Erythroblast (primary cell): ENCODE measurements at places on chromosomes 11 and 22.

GRCh38 chr22:34645375-34645774, 420.6 kb upstream of the ISX start:
- no peak for DNase-seq

DNA sequence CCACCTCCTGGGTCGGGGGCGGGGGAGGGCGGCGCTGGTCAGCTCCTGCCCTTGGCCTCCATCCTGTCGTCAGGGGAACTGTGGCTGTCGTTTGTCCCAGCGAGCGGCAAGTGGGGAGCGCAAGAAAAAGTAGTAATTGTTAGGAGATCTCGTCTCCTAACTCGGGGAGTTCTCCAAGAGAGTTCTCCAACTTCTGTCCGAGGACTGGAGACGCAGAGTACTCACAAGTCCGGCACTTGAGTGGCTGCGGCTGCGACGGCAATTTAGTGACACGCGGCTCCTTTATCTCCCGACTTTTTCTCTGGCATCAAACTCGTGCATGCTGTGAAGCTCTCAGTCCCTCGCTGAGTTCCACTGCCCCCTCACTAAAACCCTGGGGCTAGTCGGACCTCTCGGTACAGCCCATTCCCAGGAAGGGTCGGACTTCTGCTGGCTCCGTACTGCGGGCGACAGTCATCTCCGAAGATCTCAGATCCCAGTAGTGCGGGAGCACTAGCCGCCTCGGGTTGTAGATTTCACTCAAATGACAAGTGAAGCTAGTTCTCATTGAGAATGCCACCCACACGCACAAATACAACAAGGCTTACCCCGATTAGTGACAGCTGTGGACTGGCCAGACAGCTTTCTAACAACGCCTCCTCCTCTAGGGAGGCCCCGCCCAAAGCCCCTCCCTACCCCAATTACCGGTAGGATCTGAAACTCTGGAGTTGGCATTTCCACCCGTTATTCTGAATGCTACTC, at the start of gene PGR:
Gene PGR (minus strand): TSS at position 611 of the 741 bp plus-strand sequence. CDS start 743 bp downstream, outside the sequence.
- DNase-seq, result no peak

DNA sequence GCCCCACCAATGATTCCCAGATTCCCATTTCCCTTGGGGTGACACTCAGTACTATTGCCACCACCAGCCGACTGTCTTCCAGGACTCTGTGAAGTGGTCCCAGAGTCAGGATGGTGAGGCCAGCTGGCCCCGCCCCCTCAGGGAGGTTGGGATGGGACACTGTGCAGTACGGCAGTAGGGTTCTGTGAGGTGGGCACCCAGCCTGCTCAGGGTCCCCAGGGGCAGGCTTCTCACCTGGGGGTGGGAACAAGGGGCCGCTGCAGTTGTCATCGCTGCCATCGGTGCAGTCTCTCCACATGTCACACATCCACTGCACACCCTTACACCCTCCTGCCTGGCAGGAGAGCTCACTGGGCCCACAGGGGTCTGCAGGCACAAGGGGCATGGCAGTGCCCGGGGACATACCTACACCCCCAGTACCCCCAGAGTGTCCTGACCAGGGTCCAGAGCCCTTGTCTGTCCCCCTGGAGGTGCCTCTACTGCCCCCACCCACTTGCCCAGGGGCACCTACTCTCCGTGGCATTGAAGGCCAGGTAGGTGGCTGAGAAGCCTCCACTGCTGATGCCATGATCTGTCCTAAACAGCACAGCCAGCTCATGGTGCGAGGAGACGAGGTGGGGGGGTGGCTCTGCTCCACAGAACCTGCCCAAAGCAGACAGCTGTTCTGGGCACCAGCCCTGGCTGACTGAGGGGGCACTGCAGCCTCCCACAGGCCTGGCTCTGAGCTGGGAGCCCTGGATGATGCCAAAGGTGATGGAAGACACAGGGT, 1.9 kb upstream of the C1QTNF5 start:
- no peak for DNase-seq

DNA sequence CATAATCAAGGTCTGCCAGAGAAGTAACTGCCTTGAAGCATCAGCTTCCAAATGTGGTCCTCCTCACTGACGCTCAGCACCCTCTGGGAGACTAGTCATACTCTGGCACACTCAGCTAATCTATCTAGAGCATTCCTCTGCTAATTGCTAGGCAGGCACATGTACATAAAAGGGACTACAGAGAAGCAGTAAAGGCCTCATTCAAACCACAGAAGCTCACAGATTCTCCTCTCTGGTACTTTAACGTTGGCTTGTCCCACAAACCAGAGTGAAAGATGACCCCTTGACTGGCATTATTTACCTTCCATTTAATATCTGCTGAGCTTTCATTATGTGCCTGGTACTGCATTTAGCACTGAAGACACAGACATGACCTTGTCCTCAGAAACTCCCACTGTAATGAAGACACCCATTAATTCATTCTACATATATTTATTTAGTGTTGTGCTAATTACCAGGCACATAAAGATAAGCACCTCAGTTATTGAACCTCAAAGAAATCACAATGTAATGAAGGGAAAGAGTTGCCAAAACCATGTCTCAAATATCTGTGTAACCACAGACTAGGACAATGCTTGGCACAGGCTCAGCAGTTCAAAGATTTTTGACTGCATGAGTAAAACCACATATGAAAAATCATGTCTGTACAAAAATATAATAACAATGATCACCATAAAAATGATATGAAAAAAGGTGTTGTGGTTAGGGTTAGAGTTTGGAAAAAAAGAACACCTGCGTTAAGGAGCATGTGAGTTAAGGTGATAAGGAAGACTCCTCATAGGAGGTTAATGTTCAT, 550.4 kb downstream of the DLG2 start:
- no peak for DNase-seq

DNA sequence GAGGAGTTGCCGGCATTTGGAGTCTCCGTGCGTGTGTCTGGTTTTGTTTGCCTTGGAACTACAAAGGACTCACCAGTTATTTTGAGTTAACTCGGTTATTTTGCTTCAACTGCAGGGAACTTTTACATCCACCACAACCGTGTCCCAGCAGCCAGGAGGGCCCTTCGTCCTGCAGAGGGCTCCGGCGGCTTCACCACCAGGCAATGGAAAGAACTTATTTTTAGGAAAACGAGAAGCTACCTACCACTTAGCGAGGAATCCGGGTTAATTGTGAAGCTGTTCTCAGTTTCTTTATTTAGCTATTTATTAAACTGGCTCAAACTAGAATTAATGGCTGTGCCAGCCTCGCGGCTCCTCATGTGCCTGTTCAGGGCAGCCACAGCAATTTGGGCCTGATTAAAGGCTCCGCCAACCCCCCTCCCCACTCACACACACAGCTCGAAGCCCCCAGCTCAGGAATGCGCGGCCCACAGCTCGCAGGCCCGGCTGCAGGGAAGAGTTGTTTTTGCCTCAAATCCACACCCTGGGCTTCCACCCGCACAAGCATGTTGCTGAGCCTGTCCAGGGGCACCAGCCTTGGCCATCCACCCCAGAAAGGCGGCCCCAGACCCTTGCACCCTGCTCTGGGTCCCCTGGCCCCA, 55.9 kb upstream of the FGF3 start:
- no peak for DNase-seq

- DNase-seq, result no peak
These were observed 523.8 kb upstream of the FAT3 start for GRCh38 chr11:91700854-91701253.

DNA sequence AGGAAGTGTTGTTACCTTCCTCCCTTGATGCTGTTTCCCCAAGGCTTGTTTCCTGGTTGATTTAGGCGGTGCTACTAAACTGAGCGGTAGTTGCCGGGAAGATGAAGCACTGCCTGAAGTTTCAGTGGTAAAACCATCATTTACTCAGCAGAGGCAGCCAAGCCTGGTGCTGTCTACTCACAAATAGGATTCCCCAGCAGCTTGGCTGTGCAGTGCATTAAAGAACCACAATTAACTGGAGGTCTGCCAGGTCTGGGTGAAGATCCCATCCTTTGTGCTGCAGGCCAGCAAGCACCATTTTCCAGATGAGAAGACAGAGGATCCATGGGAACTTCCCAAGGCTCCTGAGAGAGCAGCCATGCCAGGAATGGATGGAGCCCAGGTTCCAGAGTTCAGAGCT, 231.9 kb upstream of the E2F8 start:
- DNase-seq, result no peak

DNA sequence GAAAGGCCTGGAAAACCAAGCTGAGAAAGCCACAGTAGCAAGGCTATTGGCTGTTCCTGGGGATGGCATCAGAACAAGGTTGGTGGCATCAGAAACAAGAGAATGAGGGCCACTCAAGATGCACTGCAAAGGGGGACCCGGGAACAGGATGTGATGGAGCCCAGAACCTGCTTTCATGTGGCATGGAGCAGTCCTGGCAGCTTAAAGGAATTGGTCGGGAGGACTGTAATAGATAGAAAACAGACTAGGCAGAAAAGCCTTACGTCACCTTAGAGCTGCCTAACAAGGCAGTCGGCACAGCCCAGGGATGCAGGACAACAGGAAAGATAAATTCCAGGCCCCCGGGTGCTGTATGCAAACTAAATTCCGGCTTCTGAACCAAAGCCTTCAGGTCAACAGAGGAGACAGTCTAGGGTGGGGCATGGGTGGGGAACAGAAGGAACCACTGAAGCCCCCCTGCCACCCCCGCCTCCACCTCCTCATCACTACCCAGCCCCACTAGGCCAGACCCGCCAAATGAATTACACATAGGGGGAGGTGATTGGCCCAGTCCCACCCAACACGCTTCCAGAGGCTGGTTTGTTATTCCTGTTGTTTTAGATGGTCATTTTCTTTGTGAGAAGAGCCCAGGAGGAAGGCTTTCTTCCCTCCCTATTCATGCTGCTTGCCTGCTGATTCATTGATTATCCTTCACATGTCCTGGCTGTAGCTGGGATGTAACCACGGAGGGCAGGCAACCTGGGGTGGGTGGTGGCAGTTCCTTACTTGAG, 25.7 kb upstream of the LRRC55 start:
- no peak for DNase-seq

GRCh38 chr11:59801981-59802638, 8.5 kb downstream of the MRPL16 start:
- DNase-seq, result no peak

GRCh38 chr22:40714499-40715337, 35.4 kb downstream of the MCHR1 start:
- no peak for DNase-seq

DNA sequence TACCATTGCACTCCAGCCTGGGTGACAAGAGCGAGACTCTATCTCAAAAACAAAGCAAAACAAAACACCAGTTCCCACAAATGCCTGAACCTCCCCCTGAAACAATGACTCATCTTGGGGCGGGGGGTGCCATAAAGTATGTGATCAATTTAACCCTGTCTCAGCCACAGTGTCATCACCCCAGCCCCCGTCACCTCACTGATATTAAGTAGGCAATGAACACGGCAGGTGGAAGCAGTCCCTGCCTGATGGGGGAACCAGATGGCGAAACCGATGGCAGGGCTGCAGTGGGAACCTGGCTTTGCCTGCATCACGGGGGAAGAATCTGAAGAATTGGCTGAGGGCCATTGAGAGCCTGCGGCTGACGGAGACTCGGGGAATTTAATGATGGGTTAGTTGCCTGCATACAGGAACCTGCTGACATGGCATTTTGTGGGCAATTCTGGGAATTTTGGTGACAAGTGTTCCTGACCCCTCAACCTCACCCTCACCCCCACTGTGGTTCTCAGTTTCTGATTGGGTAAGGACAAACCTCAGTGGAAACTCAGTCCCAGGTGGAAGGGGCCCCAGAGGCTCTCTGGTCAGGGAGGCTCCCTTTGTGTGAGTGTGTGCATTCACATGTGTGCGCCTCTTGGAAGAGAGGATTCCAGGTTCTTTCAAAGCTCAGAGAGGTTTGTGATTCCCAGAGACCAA, 39.1 kb upstream of the SHISAL1 start:
- DNase-seq, result no peak

- no peak for DNase-seq
These were observed 9.2 kb upstream of the SMIM35 start for GRCh38 chr11:118095967-118096367.

DNA sequence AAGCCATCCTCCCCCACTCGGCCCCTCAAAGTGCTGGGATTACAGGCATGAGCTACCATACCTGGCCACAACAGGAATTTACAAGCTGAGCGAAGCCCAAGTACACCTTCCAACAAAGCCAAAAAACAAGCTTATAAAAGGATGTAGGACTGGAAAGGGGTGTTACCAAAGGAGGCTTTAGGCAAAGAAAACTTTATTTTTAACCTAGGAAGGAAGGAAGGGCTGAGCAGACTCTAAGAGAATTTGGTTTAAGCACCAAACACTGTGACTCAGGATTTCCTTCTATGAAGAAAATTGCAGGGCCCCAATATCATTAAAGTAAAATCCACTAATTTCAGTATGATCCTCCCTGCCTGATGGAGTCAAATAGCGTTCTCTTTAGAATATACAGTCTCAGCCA, 12.1 kb downstream of the DENND5A start:
- DNase-seq, result no peak
